ENCODE measurements at places on chromosomes 1 and 21. TPM values are rescaled to one million over a fixed set of nuclear protein-coding genes. Genes with fewer than 3 reads are reported as not detected.

DNA sequence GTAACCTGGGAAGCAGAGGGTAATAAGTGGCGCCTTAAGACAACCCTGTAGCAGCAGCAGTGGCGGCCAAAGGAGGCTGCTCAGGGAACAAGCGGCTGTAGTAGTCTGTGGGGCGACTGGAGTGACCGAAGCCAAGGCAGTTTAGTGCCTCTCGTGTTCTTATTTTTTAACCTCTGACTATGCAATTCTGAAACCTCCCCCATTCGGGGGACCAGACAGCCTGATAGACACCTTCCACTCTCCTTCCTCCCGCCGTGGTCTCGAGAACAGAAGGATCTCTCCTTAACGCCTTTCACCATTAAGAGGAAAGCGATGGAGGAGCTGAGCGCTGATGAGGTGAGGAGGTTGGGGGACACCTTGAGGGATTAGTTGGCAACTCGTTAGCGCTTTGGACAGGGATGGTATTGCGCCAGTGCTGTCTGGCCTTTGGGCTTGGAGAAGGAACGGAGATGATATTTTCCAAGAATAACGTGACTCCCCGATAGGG lies 644 bp downstream of the UBE4B start:
- DNase-seq, result no peak

GRCh38 chr21:16457498-16457897 lies 727.7 kb downstream of the USP25 start:
- no peak for DNase-seq

GRCh38 chr1:189175889-189176288 lies 1301.8 kb downstream of the BRINP3 start:
- DNase-seq, result no peak

DNA sequence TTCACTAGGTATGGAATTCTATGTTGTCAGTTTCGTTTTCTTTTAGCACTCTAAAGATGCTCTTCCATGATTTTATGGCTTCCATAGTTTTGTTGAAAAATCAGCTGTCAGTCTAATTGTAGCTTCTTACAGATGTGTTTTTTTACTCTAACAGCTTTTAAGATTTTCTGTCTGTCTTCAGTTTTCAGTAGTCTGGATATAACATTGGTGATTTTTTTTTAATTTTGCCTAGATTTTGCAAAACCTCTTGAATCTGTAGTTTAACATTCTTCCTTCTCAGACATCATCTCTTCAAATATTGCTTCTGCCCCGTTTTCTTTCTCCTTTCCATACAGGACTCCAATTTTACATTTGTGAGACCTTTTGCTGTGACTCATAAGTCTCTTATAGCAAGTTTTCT lies 17.9 kb upstream of the DYRK1A start:
- DNase-seq, result no peak

DNA sequence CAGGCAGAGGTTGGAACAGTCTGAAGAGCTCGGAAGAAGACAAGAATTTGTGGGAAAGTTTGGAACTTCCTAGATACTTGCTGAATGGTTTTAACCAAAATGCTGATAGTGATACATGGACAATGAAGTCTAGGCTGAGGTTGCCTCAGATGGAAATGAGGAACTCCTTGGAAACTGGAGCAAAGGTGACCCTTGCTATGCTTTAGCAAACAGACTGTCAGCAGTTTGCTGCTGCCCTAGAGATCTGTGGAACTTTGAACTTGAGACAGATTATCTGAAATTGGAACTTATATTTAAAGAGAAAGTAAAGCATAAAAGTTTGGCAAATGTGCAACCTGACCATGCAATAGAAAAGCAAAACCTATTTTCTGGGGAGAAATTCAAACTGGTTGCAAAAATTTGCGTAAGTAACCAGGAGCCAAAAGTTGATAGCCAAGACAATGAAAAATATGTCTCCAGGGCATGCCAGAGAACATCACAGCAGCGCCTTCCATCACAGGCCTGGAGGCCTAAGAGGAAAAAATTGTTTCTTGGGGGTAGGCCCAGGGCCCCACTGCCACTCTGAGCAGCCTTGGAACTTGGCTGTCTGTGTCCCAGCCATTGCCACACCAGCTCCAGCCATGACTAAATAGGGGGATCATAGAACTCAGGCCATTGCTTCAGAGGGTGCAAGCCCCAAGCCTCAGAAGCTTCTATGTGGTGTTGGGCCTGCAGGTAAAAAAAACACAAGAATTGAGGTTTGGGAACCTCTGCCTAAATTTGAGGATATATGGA lies 675.3 kb downstream of the LTN1 start:
- no peak for DNase-seq

- DNase-seq, result no peak
Observed at GRCh38 chr1:75203415-75204277, 69.5 kb downstream of the LHX8 start.

GRCh38 chr1:169443923-169444322 lies 16.6 kb upstream of the CCDC181 start:
- DNase-seq, result no peak

- no peak for DNase-seq
Observed at GRCh38 chr1:10511494-10511885, 36.7 kb downstream of the PEX14 start.

DNA sequence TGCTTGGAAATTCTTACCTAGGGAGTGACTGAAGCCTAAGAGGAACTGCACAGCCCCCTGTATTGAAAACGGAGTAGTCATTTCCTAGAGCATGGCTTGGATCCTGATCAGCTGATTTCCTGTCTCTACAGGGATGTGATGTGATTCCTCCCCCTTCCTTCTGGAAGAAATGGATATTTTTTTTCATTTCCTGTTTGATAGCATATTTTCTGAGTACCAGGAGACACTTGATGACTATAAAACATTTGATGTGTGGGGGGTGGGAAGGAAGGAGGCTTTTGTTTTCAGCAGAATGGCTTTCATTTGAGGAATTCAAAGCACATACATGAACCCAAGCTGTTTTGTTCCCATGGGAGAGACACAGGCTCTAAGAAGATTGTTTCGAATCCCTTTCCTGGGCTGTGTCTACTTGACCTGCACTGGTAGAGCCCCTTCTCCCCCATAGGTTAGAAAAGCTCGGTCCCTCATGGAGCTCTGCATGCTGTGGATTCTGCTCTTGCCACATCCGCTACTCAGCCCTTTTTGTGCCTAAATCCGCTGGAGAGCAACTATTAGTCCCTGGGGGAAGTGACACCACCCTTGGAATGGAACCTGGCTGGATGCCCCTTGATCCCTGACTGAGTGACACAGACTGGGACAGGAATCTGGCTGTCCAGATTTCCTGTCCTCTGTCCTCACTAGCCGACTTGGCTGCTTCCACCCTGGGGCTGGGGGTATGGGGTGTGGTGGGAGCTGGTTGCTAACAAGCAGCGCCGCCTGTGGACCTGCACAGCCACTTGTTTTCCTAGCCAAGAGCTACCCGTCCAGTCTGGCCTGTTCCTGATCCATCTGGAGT lies 71.8 kb upstream of the MACF1 start:
- DNase-seq, result peak; percentile 79

- DNase-seq, result no peak
Observed at GRCh38 chr1:193211539-193211938, 25.1 kb upstream of the B3GALT2 start.

- no peak for DNase-seq
Observed at GRCh38 chr1:212132025-212132424, 96.5 kb downstream of the DTL start.

DNA sequence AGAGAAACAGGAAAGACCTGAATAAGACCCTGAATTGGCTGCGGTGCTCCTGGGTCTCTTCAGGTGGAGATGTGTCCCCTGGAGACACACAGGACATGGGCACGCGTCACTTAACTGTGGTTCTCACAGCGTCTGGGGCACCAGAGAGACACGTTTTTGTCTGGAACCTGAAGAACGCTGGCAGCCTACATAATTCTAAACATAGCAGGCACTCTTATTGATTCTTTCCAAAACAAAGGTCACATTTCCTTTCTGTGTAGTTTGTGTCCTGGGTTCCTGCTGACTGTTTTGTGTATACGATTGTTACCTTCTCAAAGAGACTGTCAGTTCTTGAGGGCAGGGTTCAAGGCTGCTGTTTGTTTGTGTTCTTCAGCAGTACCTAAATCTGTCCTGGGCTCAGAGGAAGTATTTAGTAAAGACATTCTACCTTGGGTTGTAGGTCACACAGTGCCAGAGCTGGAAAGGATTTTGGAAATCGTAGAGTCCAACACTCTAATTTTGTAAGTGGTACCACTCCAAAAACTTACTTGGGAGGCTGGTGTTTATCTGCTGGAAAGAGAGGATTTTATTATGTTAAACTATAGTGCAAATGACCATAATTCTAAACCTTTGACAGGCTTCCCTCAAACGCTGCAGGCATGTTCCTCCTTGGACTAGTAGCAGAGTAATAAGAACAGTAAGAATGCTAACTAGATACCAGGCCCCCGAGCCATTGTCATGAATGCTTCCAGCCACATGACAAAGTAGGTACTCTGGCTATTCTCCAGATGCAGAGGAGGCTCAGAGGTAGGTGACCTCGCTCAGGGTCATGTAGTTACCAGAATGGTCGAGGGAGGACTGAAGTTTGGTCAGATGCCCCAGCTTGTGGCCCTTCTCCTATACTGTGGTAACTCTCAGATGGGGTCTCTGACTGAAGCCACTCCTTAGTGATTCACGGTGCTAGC lies 164.3 kb downstream of the DHRS3 start:
- no peak for DNase-seq

PPM1J gene
- total RNA-seq, result 4.7 TPM

DNA sequence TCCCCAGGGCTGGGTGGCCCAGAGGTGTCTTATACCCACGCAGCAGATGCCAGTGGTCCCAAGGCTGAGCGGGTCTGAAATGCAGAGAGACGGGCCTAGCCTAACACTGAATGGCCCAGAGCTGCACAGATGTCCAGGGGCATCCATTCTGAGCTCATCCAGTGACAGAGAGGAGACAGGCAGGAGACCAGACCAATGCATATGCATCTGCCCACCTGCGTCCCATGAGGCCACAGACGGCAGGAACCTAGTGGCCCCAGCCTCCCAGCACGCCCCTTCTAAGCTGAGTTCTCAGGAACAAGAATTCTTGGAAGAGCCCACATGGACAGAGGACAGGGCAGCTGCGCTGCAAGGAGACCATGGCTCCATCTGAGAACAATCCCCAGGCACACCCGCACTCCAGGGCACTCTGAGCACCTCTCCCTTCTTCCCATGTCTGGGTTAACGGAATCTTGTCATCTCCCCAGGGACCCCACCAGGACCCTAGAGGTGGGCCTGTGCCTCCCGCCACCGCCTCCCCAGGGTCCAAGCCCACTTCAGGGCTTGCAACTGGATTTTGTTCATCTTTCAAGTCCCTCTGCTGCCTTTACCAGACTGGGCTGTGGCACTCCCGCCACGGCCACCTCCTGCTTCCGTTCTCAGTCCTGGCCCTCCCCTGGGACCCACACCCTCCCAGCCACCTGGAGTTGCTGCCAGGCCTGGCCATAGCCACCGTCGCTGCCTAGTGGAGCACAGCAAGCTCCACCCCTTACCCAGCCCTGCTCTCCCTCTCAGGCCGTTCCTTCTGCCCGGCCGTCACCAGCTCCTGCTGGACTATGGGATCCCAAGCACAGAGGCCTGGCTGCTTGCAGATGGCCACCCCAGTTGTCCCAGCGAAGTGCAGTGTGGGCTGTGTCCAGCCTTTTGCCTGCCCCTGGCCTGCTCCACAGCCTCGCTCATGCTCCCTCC lies 3.3 kb downstream of the WNT3A start:
- DNase-seq, result no peak

GRCh38 chr21:34046917-34047316 lies 26.5 kb upstream of the MRPS6 start:
- DNase-seq, result no peak

DNA sequence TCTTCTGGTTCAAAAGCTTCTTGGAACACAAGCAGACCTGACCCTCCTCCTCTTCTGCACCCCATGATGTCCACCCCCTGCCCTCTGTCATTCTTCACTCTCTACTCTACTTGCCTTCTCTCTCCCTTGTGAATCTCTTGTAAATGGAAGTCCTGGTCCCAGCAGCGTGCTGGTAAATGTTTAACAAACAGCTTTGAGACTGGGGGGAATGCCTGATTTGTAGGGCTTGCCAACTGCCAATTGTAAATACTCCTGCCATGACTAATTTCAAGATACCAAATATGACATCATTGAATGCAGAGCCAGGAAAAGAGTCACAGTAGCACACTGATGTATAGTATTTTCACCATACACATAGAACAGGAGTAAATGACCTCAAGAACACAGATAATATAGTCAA lies 40.9 kb upstream of the LRRN2 start:
- DNase-seq, result no peak

GPN2 gene
- 15.7 TPM for total RNA-seq

ENTREP3 gene
- 13.8 TPM for total RNA-seq

KIF26B gene
- 2.4 TPM for total RNA-seq

TRIM58 gene
- total RNA-seq, result 0.13 TPM

GRCh38 chr1:160705742-160706141 lies 5.9 kb downstream of the CD48 start:
- DNase-seq, result no peak

SPRR4 gene
- not detected for total RNA-seq

- DNase-seq, result no peak
Observed at GRCh38 chr1:167710836-167711235, 10.9 kb upstream of the MPZL1 start.

DNA sequence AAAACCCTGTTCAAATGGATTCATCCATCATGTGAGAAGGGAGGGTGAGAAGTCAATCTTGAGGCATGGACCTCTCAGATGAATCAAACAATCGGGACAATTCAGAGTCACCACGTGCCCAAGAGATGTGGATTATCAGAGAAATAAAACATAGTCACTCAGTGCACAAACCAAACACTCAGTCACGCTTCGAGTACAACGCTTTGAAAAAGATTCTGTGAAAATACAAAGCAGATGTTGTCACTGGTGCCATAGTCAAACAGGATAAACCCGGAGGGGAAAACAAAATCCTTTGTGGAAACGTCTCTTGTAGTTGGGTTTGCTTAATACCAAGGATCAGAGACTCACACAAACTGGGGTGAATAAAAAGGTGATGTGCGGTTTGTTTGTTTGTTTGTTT lies 188.4 kb downstream of the RRAGC start:
- DNase-seq, result no peak

DNA sequence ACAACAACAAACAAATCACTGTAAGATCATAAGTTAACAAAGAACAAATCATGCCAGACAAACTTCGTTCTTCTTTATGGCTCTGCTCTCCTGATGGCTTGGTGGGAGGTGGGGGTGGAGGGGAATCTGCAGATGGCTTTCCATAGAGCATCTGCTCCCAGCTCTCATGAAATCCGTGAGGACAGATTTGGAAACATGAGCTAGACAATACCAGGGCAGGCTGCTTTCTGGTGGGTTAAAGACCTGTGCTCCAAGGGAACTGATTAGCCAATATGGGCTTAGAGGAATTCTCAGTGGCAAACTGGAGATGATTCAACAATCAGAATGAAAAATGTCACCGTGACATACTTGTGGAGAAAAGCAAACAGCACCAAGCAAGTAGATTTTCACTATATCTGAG lies 69.4 kb upstream of the TLR5 start:
- DNase-seq, result no peak

- no peak for DNase-seq
Observed at GRCh38 chr1:89574621-89575020, 50.0 kb downstream of the LRRC8B start.

POU3F1 gene
- total RNA-seq, result 0.16 TPM

CHD5 gene
- not detected for total RNA-seq

Measured in Right ventricle myocardium superior (tissue), 1 donor.